ENCODE measurements at places on chromosomes 5 and 9.

DNA sequence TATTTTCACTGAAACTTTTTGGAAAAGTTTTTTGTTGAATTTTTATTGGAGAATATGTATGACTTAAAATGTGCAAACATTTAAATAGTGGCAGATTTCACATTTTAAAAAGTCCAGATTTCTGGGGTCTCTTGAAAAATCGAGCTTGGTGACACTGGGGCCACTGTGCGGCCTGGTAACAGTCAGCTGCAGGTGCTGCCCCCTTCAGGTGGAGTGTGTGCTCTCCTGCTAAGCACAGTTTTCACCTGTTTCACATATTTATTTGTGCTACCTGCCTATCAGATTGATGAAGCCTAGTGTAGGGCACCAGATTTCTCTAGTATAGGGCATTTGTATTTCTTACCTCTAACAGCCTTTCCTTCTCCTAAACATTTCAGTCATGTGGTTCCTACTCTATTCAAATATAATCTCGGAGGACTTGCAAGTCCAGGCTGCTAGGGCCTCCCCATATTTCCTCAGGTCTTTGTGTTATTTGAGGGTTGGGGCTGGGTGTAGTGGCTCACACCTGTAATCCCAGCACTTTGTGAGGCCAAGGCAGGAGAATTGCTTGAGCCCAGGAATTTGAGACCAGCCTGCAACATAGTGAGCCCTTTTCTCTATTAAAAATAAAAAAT lies 95.8 kb upstream of the KLF9 start:
- DNase-seq = no peak

DNA sequence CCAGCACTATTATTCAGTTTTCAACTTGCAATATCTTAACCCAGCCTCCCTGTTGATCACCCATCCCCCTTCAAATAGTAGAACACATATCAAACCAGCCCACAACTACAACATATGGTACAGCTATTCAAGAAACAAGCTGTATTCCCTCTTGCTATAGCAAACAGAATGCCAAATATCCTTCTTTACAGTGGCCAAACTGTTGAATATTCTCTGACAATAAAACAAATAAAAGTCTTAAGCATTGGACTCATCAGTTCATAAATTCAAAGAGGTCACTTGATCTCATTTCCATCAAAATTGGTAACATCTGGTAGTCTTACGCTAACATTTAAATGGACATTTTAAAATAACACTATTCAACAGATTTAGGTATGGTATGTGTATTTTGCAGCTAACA lies 350.8 kb downstream of the EFNA5 start:
- DNase-seq = no peak

- DNase-seq = no peak
These were observed 30.4 kb upstream of the FYB1 start for GRCh38 chr5:39249564-39250274.

- DNase-seq = no peak
These were observed 127.1 kb downstream of the NSG2 start for GRCh38 chr5:174172566-174172965.

DNA sequence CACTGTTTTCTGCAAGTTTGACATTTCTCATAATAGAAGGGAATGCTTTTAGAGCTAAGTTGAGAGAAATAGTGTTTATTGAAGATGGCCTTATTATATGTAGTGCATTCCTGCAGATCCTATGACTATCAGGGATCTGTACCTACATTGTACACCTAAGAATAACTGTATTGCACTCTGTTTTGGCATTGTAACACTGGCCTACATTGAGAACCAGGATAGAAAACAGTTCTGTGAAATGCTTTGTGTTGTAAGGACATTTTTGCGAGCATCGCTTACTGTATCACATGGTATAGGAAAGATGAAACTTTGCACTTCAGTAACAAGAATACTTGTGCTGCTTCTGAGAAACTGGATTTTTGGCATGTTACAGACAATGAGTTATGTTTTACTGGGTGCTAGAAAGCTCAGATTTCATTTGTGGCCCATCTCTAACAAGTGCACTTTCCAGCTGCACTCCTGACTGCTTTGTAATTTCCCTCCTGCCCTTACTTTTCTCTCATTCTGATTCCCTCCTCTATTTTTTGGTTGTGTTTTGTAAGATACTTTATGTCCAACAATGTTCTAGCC lies 30.6 kb downstream of the C9orf85 start:
- DNase-seq = no peak

GRCh38 chr5:54455413-54456157 lies at the start of gene HSPB3:
TSS of gene HSPB3 (plus strand) at chr5:54455699. CDS start at chr5:54455790, 91 bp downstream.
- DNase-seq = no peak

DNA sequence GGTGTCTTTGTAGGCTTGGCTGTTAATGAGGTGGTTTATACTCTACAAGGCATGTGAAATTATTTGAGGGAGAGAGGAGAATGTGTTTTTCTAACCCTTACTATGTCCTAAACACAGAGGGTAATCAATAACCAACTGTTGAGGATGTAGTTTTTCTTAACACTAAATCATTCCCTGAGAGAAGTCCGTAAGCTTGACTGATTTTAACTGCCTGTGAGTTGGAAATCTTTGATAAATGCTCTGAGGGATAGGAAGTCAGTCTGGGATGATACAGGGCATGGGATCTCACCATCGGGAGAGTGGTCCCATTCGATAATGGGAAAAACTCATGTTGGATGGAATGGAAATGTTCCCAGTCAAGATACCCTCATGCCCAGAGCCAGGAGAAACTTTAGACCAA lies 249.6 kb downstream of the PDZD2 start:
- DNase-seq = no peak

- DNase-seq = no peak
These were observed 72.4 kb upstream of the FBXW11 start for GRCh38 chr5:172078726-172079345.

DNA sequence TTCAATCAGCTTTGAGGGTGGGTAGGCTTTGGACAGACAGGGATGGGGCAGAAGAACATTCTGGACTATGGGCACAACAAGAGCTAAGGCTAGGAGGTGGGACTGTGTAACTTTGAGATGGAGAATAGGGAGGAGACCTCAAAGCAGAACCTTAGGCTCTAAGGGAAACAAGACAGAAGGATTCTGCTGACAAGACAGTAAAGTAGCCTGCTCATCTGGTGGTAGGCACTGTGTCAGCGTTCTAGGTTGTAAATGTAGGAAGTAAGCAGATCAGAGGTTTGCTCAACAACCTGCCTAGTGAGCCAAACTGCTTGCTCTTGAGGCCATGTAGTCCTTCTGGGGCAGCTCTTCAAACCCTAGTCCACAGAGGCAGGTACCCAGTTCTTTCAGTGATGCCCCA lies 15.0 kb upstream of the IL12B start:
- DNase-seq = no peak

DNA sequence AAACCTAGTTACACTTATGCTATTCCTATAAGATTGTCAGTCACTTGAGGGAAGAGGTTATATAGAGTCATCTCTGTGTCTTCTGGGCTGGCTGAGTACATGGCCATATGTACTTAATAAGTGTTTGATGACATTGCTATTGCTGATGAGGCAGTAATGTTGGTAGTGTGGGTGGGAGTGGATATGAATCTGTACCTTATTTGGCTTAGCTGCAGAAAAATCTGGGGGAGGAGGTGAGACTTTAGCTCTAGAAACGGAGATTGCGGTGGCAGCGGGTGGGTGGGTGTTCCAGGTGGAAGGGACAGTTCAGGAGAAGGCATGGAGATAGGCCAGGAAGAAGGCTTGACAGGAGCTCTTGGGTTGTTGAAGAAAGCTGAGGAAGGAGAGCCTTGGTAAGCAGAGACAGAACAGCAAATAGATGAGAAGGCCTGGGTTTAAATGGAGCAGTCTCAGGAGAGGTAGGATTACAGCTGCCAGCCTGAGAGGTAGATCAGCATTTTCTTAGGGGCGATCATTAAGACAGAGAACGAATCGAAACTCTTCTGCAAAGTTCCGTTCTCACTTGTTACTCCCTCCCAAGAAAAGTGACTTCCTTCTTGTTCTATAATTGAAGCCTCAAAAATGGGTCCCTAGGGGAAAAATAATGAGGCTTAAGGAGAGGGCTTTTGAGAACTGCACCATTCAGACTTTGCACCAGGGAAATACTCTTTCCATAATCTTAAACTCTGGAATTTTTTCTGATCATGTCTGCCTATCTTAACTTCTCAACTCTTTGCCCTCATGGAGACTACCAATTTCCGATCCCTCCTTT lies 160.5 kb downstream of the UNC13B start:
- no peak for DNase-seq

GRCh38 chr9:27053369-27054022 lies 48.0 kb upstream of the LRRC19 start:
- DNase-seq = no peak

- no peak for DNase-seq
These were observed 12.9 kb downstream of the TCF7 start for GRCh38 chr5:134127376-134127861.

DNA sequence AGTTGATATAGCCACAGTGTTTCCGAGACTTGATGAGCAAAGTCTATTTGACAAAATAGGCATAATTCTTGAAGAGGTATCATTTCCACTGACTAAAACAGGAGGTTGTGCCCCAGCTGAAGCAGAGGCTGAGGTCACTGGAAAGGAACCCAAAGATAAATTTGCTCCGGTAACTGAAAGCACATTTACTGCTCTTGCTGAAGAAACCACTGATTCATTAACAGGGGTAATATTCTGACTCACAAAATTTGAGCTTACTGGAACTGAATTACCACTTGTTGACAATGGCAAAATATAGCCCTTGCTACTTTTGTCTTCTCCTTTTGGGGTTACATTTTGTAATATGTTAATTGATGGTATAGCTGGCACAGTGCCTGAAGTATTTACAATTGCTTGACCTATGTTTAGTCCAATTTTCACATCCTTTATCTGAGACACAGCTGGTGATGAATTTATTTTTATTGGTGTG lies 30.2 kb downstream of the MLANA start:
- DNase-seq = no peak

GRCh38 chr5:175328176-175328575 lies 115.8 kb downstream of the DRD1 start:
- no peak for DNase-seq

- no peak for DNase-seq
These were observed 556.1 kb downstream of the CDH9 start for GRCh38 chr5:26482076-26482809.

DNA sequence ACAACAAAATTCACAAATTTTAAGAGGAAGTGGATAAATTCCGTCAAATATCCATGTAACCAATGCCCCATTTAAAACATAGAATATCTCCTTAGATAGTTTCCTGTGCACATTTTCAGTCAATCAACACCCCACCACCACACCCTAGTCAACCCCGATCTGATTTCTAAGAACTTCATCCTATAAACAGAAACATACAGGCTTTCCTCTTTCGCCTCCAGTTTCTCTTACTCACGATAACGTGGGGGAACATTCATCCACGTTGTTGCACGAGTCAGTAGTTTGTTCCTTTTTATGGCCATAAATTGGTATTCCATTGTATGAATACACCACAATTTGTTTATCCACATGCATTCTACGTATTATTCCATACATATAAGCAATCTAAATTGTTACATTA lies 35.6 kb upstream of the TRIO start:
- no peak for DNase-seq

- no peak for DNase-seq
These were observed 42.7 kb upstream of the IER5L start for GRCh38 chr9:129220771-129221170.

GRCh38 chr5:88663793-88664216 lies 219.2 kb downstream of the MEF2C start:
- no peak for DNase-seq

DNA sequence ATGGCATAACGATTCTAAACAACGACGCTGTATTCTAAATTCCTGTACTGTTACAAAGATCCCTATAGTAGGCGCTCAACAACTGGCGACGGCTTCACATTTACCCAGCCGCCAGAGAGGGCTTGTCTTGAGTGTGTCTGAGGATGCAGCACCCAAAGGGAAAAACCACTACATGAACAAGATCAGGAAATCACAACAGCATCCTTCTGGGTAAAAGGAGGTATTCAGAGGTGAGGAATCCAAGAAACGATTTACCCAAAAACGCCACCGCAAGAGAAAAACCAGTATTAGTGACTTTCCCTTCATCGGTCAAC lies 711 bp downstream of the TTC33 start:
- peak; percentile 5 for DNase-seq

GRCh38 chr5:145925803-145926202 lies 10.6 kb upstream of the SH3RF2 start:
- no peak for DNase-seq

DNA sequence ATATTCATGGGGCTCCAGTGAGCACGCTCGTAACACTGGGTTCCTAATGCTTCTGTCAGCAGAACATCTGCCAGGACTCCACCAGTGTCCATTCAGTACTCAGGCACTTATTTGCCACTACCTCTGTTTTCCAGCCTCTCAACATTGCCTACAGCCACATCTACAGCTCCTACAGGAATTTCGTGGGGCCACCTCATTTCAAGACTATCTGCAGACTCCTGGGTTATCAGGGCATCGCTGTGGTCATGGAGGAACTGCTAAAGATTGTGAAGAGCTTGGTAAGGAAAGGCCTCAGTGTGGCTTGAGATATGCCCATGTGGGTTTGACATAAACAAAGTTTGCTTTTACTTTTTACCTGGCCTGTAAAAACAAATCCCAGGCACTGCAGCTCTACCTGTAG lies 92.9 kb downstream of the CYFIP2 start:
- DNase-seq = no peak

GRCh38 chr9:132077881-132078698 lies 1.6 kb downstream of the MED27 start:
- DNase-seq = no peak

- DNase-seq = no peak
These were observed 118.0 kb downstream of the ESM1 start for GRCh38 chr5:54867310-54867944.

DNA sequence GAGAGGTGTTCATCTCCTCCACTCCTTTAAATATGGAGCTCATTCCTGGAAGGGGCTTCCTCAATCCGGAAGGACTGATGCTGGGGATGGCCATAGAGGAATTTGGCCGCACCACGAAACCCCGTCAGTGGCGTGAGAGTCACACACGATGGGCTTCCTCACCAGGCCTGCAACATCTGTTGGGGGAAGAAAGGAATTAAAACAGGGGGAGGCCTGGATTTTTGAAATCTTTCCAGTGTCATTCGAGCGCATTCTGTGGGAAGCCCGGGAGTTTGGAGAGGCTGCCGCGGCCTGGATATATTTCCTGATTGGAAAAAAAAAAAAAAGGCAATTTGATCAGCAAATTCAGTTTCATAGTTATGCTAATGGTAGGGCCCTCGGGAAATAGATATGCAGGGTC lies 76.3 kb upstream of the ORM1 start:
- no peak for DNase-seq

GRCh38 chr9:129240581-129241211 lies 62.6 kb upstream of the IER5L start:
- DNase-seq = no peak

GRCh38 chr9:27181381-27181780 lies 72.4 kb downstream of the TEK start:
- no peak for DNase-seq

GRCh38 chr5:29001666-29002065 lies 1963.3 kb upstream of the CDH9 start:
- no peak for DNase-seq
